Activated CD8-positive, alpha-beta memory T cell treated with anti-CD3 and anti-CD28 coated beads, Interleukin-2, amount 50 U/mL, for 4 hours (primary cell): ENCODE measurements at places on chromosomes 12 and 14.

DNA sequence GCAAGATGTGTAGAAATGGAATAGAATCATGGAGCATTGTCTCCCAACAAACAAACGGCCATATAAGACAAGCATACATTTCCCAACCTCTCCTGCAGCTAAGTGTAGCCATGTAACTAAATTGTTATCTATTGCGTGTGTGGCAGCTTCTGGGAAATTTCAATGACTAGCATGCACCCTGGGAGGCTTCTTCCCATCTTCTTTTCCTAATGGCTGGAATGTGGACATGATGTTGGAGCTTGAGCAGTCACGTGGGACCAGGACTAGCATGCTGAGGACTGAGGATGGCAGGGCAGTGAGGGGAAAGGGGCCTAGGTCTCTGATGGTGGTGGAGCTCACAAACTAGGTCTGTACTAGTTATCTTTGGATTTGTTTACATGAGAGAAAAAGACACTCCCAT, 21.7 kb upstream of the CTDSP2 start:
- no peak for DNase-seq

GRCh38 chr12:40745386-40745785, 53.1 kb downstream of the CNTN1 start:
- DNase-seq: no peak

- DNase-seq: no peak
These were observed 31.4 kb upstream of the C14orf180 start for GRCh38 chr14:104547998-104548700.

GRCh38 chr14:75175677-75176141, 703 bp downstream of the TMED10 start:
- DNase-seq: no peak

GRCh38 chr12:8987163-8987562, 2.2 kb upstream of the KLRG1 start:
- no peak for DNase-seq

- no peak for DNase-seq
These were observed 307.4 kb downstream of the TMTC2 start for GRCh38 chr12:82994117-82994516.

GRCh38 chr14:39324097-39324496, 90.4 kb downstream of the MIA2 start:
- DNase-seq: no peak

DNA sequence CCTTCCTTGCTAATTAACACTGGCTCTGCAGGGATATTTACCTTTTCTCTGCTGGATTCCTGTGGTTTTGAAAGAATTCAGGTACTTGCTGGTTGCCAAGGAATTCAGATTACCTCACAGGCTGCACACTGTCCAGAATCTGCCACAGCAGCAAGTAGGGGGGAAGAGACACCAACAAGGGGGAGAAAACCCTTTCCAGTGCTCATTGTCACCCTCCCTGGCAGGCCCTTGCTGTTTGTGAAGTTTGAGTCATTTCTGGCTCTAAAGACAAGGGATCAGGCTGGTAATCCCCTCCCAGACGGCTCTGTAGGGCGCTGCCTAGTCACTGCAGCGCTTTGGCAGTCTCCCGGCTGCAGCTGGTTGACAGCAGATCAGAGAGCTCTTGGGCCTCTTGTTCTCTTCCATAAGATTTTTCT, 50.8 kb downstream of the TTLL5 start:
- DNase-seq: no peak

- DNase-seq: no peak
These were observed 15.6 kb downstream of the ZNF839 start for GRCh38 chr14:102335163-102335562.

DNA sequence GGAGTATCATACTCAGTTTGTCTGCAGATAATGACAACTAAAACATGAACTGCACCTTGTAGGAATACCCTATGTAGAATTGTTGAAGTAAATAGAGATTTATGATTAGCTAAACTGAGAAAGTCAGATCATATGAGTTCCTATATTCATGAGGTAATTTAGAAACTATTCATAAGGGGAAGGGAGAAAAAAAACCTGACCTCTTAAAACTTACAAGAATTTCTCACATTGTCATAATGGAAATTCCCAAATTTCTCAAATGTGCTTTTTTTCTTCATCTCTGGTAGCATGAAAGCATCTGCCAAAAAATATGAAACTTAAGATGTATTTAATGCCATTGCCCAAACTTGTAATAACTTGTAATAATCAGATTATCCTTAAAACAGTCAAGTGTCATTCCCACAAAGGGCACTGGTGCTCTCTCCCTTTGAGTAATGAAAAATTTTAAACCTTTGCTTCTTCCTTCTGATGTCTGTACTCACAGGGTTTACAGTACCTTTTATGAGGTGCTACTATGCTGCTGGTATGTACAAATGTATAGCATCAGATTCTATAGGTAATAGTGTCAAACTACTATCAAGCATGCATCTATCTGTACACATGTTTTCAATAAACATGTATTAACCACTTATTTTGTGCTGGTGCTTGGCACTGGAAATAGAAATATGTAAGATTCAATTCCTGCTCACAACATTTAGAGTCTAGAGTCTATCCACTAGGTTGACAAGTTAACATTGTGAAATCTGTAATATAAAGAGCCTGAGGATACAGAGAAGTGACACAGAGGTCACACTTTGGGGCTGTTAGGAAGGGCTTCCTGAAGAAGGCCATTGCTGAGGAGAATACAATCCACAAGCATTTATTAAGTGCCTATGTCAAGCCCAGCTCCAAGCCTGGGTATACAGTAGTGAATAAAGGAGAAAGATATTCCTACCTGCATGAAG, 17.4 kb upstream of the DRAM1 start:
- DNase-seq: no peak

DNA sequence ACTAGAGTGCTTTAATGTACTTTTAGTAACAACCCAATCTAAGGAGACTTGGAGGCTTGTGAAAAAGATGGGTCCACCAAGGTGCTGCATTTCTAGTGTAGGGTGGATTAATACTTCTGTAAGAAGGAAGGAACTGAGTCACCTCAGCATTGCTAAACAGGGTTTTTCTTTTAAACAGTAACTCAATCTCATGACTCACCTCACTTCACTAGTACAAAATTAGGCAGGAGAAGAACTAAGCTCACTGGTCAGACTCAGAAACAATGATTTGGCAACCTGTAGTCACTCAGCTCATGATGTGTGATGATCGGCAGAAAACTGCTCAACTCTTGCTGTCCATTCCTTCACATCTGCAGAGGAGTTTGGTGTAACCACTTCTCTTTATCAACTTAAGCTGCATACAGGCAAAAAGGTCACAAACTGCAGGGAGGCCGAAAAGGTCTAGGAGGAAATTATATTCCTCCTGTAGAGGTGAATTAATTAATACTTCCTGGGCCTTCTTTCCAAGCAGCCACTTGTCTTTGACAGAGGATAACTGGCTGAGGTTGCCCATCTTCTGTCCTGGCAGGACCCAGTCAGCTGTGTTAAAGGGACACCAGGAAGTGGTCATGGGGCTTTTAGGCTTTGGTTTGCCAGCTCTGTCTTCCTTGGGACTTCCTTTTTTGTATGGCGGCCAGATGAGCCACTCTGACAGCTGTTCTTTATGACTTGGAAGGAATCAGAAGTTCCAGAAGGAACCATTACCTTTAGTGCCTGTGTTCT, 466.9 kb downstream of the FUT8 start:
- no peak for DNase-seq

DNA sequence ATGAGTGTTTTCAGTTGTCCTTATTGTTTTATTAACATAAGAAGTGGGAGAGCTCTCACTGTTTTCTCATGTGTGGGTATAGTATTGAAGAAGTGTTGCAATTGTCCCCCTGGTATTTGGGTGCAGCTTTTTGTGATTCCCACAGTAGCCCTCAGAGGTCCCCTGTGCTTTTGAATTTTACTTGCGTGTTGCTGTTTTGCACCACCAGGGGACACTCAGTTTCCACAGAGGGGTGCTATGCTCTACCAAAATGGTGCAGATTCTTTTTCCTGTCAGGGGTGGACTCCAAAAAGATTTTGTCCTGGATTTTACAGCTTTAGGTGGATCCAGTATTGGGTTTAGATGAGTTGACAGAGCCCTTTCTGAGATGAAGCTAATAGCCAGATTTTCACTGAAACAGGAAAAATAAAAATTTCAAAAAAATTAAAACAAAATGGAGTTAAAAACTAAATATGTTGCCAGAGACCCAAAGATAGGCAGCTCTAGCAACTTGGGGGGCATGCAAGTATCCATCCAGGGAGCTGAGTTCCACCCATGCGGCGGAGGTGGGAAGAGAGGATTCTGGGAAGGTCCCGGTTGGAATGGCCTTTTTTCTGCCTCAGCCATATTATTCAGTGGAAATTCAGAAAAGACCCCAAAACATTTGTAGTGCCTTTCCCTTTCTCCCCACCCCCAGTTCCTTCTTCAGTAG, 50.2 kb downstream of the TTLL5 start:
- no peak for DNase-seq

DNA sequence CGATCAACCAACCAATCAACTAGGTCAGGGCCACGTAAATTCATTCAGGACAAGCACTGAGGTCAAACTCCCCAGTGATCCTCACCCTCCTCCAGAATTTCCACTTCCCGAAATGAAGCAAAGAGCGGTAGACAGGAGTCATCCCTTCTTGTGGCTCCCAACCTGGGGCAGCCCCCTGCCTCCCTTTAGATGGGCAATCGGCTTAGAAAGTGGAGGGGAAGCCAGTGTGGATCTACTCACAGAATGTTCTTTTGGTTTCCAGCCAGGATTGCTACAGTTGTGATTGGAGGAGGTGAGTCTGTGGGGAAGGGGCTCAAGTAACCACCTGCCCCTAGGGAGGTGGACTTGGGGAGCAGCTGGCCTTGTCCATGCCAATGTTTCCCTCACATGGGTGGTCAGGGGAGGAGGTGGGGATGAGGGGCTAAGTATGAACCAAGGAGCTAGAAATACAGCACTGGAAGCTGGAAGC, 4.1 kb downstream of the IFI27 start:
- no peak for DNase-seq

- no peak for DNase-seq
These were observed 40.1 kb upstream of the DDHD1 start for GRCh38 chr14:53193193-53193592.

GRCh38 chr12:29655861-29656260, 127.9 kb downstream of the TMTC1 start:
- no peak for DNase-seq

DNA sequence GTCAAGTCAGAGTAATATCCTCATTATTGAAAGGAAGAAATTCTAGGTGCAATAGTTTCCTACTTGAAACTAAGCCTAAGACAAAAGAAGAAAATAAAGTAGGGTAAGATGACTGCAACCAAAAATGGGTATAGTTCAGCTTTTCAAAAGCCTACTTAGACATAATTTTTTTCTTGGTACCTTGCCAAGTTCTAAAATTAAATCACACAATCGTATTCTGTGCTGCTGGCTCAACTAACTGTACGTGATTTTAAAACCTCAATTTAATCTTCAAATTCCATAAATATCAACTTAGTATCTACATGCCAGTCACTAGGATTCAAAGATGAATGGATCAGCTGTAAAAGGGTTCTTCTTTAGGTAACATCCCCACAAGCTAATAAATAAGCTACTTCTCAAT, 56.9 kb downstream of the SCAF11 start:
- no peak for DNase-seq

DNA sequence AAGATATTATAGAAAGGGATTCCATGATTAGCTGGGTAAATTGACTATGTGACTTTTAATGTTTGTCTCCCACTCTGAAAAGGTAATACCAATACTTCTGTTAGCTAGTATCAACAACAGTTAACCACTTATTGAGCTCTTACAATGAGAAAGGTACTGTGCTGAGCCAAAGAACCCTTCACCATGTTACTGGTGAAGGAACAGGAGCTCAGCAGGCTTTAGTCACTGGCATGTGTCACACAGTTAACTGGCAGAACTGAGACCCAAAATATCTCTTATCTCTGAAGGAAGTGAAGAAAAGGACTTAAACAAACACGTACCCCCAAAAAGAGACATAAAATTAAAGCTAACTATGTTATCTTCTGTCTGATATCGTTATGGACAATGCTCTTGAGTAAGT, 170.6 kb downstream of the MED13L start:
- no peak for DNase-seq

DNA sequence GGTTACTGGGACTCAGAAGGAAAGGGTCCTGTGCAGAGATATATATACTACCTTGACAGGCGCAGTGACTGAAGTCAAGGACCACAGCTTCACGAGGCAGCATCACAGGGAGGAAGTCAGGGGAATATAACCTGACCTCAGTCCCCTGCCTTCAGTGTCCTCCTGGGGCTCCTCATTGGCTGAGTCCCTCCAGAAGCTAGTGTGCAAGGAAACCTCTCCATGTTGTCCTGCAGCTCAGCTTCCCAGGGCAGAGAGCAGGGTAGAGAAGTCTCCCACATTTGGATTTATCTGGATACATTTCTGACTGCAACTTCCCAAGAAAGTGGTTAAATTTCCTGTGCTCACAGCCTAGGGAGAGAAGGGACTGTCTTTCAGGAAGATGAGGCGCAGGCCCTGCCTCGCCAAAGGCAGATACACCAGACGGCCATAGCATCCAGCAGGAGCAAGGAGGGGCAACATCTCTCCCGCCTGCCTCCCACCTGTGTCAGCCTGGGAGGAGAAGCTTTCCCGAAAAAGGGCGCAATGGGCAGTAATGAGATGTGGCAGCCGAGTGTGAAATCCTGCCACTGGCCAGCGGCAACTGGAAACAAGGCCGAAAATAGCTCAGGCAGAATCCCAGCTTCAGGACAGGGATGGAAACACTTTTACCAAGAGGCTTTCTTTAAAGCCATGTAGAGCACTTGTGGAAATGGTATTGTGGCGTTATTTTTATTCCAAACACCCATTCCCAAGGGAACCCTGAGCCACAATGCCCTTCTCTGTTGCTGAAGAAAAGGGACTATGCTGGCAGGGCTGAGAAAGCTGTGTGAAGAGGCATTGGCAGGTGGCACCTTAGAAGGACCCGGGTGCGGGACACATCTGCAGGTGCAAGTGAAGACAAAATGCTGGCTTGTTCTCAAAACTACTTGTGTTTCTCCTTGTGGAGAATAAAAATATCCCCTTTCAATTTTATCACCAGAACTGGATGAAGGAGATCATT, 54.9 kb upstream of the HIF1A start:
- no peak for DNase-seq

GRCh38 chr14:104604458-104605449, at the start of gene TMEM179:
TMEM179 (minus strand) TSS chr14:104604772; CDS start chr14:104604741, 31 bp downstream.
- no peak for DNase-seq

DNA sequence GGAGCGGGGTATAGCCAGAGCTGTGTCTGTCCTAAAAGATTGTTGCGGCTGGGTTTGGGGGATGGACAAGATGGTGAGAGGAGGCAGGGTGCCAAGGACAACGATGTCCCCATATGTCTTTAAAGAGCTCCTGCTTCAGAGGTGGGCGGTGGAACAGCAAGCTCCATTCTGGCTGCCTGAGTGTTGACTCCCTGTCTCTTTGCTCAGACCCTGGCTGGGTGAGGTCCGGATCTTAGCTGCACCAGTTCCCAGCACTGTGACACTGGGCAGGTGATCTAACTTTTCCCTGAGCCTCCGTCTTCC, 8.3 kb upstream of the WSCD2 start:
- no peak for DNase-seq

DNA sequence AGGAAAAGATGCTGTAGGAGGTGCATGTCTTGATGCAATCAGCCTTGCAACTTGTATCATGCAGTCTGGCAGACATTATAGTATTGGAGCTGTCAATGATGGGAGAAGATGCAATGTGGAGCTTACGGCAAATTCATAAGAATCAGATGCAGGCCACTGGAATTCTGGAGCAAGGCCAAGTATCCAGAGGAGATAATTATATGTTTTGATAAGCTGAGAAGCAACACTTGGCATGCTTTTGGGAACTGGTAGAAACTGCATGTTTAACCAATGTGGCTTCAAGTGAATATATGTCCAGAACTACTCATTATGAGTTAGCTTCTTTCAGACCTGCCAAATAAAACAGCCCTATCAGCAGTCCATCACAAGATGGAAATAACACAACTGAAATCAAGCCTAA, 249.1 kb upstream of the PPFIA2 start:
- DNase-seq: no peak
